ENCODE measurements at places on chromosomes 12 and 14.

DNA sequence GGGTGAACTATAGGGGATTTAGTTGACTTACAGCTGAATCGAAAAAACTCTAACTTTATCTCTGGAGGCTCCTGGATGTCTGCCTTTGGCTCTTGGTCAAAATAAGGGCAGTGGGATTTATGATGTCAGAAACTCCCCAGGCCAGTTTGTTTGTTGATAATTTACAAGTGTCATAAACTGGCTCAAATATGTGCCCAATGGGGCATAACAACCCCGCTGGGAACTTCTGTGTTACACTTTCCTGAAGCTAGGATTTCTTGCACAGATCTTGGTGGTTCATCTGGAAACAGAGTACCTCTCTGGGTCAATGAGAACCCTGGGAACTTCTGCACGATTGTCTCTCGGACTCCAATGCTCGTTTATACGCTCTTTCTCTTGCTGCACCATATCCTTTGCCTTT, 58.7 kb upstream of the MUCL1 start:
- DNase-seq, result no peak

DNA sequence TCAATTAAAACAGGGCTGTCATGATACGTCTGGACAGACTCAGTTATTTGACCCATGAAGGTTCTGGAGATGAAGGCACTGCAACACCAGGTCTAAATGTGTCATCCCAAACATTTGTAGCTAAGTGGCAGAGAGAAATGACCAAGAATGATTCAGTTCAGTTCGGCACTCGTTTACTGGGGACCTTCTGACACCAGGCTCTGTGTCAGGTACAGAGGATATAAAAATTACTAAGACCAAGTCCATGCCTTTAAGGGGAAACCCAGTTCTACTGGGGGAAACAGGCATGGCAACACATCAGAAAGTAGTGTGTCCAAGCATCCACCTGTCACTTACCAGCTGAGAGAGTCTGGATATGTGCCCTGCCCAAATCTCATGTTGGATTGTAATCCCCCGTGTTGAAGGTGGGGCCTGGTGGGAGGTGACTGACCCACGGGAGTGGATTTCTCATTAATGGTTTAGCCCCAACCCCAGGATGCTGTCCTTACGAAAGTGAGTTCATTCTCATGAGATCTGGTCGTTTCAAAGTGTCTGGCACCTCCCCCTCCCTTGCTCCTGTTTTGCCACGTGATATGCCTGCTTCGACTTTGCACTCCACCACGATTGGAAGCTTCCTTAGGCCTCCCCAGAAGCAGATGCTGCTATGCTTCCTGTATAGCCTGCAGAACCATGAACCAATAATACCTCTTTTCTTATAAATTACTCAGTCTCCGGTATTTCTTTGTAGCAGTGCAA, 41.9 kb upstream of the BCL2L14 start:
- DNase-seq, result no peak

DNA sequence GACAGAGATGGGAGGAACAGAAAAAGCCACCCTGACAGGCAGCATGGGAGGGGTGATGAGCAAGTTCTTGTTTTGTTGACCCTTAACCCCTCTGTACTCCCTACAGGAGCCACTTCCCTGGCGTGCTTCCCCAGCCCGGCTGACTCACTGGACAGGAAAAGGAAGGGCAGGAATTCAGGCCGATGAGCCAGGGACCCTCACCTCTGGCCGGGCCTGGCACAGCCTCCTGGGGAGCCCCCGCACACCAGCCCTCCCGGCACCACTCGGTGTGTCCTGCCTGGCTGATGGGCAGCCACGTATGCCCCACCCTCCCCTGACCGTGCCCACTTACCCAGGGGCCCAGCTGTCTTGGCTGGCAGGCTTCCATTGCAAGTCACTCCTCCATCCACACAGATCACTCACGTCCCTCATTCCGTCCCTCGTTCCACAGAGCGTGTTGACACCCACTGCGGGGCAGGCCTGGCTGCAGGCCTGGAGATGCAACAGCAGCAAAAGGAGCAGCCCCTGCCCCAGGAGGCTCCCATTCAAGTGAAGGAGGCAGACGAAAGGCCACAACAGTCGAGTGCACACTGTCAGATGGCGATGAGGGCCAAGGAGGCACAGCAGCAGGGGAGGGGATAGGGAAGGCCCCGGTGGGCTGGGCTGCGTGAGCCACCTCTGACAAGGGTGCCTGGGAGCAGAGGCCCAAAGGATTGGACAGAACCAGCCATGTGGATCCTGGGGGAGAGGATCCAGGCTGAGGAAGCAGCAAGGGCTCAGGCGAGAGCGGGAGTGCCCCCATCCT, 19.7 kb upstream of the CD9 start:
- peak; percentile 67 for DNase-seq

DNA sequence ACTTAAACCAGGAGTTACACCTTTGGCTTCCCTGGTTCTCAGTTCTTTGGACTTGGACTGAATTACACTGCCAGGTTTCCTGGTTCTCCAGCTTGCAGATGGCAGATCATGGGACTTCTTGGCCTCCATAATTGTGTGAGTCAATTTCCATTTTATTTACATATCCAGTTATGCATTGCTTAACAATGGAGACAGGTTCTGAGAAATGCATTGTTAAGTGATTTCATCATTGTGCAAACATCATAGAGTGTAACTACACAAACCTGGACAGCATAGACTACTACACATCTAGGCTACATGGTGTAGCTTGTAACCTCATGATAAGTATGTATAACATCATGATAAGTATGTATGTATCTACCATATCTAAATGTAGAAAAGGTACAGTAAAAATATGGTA, 276.1 kb upstream of the BTG1 start:
- DNase-seq, result no peak

DNA sequence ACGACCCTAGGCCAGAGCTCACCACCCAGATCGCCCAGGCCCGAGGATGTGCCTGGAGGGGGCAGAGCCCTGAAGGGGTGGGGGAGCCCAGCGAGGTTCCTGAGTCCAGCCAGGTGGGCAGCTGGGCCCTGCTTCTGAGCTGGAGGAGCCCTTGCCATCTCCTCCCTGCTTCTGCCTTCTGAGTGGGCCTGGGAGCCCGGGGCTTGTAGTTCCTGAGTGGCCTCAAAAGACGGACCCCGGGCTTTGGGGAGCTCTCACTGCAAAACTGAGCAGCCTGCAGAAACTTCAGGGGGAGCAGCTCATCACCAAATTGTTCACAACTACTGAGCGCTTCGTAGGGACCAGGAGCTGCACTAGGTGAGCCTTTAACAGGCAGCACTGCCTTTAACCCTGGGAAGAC, 112.1 kb downstream of the NCOR2 start:
- no peak for DNase-seq

DNA sequence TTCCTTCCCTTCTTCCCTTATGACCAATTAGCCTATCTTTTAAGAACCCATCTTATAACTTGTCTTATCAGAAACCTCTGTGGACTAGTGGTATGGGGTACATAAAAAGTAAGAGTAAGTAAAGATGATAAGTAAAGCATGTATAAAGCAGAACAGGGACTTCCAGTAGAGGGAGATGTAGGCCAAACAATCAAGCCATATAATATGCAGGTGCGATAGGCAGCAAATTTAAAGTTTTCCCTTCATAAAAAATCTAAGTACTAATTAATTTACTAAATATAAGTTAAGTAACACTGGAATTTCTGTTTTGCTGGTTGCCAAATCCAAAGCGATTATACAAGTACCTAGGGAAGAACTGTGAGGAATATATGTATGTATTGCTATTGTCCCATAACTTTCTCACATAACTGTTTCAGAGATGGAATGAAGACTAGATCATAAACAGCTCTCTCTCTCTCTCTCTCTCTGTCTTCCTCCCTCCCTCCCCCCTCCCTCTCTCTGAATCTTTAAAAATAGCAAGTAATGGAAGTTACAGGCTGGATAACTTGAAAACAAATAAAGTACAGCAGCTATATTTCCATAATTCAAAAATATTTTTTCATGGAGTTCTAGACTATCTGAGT, 25.7 kb downstream of the METTL25 start:
- no peak for DNase-seq

DNA sequence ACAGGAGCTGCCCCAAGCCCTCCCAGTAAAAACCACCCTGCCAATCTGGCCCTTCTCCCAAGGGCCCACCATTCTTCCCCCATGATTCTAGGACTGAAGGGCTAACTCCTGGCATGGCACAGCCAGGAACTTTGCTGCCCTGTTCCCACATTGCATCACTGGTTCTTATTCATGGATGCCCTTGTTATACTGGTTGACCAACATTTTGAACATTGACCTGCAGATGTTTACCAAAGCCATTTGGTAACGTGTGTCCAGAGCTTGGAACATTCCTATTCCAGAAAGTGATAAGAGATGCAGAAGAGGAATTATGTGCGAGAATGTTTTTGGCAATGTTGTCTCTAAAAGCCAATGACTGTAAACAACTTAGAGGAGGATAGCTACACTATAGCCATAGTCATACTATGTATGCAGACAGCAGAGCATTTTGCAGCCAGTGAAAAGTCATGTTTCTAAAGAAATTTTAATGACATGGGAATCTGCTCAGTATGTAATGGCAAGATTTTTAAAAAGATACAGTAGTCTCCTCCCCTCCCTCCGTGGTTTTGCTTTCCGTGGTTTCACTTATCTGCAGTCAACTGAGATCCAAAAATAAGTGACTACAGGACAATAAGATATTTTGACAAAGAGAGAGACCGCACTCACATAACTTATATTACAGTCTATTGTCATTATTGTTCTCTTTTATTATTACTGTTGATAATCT, 108.8 kb downstream of the DAAM1 start:
- DNase-seq, result no peak

- DNase-seq, result no peak
Observed at GRCh38 chr12:9897535-9897934, 16.2 kb downstream of the KLRF2 start.

DNA sequence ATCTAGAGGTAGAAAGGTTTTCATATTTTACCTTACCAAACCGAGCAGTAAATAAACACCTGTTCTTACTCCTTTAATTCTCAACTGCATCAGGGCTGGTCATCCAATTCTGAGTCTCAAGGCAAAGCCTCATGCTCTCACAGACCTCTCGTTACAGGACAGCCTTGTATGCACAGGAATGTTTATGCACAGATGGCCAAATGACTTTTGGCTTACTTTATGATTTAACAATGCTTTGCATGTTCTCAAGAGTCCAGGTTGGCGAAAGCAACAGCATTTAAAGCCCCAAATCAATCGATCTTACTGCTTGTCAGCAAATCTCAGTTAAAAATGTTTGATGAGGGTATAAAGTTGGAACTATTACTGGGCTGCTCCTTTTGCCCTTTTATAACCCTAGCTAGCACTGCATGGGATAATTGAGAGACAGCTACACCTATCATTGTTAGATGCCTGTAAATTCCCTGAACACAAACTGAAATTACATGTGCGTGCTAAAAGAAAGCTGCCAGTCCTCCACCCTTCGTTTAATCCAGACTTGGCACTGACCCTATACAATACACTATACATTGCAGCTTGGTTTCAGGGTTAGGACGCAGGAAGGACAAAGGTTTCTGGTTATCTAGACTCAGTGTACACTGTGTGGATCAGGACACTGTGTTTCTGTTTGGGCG, 63.6 kb downstream of the TMCC3 start:
- DNase-seq, result no peak

DNA sequence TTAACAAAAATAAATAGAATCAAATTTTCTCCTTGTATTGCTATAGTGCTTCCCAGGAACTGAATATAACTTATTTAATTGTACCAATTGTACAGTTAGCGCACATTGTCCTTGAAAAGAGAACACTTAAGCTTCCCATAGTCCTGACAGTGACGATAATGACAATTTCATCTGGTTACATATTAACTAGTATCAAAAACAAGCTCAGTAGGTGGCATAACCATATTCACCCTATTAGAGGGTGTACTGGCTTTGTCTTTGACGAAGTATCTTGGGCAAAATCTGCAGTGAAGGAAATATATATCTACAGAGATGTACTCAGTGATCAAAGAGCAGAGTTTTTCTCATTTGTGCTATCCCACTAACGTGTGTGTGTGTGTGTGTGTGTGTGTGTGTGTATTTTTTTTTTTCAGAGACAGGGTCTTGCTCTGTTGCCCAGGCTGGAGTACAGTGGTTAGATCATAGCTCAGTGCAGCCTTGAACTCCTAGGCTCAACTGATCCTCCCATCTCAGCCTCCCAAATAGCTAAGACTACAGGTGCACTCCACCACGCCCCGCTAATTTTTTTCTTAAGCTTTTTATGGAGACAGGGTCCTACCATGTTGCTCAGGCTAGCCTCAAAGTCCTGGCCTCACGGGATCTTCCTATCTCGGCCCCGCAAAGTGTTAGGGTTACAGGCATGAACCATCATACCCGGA, 4.9 kb upstream of the A2M start:
- DNase-seq, result no peak

DNA sequence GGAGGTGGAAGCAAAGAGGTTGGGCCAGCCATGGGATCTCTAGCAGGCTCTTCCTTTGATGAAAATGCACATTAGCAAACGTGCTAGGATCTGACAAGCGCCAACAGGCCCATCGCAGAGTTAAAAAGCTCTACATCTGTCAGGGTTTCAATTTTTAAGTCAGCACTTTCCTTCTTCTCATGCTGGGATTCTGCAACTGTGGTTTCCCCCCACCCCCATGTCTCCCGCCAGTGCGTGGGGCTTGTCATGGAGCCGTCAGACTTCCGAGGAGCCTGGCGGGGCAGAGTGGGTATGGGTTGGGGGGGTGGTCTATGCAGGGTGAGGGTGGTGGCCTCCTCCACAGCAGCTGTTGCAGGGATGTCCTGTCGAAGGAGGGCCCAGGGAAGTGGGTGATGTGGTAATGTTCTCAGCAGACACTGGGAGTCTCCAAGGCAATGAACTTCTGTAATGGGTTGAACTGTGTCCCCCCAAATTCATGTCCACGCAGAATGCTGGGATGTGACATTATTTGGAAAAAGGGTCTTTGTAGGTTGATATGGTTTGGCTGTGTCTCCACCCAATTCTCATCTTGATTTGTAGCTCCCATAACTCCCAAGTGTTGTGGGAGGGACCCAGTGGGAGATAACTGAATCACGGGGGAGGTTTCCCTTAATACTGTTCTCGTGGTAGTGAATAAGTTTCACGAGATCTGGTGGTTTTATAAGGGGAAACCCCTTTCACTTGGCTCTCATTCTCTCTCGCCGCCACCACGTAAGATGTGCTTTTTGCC, 115.2 kb upstream of the MAP1LC3B2 start:
- DNase-seq, result peak; percentile 20

- no peak for DNase-seq
Observed at GRCh38 chr12:18955594-18955993, 173.9 kb upstream of the PLEKHA5 start.

DNA sequence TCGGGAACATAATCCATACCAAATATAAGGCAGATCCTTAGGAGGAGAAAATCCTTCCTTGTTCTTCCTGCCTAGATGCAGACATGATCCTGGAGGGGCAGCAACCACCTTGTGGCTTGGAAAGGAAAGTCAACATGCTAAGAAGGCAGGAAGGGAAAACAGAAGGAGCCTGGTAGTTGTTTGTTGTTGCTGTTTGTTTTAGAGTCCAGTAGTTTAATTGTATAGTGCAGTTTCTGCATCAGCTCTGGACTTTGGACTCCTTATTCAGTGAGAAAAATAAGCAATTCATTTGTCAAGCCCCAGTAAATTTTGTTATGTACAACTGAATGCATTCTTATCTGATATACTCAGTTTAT, 45.7 kb upstream of the APPL2 start:
- no peak for DNase-seq
